ENCODE measurements at places on chromosomes 2 and 18.

DNA sequence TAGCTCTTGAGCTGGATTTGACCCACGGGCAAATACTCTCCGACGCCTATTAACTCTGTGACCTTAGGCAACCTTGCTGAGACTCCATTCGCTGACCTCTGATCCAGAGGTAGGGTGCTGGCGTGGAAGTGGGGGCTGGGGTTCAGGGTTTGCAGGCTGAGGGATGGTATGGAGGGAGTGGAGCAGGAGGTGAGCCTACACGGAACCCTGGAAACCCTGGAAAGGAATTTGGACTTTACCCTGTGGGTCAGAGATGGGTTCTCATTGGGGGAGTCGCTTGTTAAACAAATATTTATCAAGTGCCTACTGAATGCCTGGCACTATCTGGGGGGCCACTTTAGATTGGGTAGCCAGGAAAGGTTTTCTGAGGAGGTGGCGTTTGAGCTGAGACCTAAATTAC lies 58.2 kb upstream of the FZD7 start:
- DNase-seq, result no peak

GRCh38 chr2:237725661-237726060 lies 72.9 kb upstream of the RBM44 start:
- DNase-seq, result no peak

GRCh38 chr2:30287190-30287840 lies 56.0 kb downstream of the LBH start:
- DNase-seq, result no peak

DNA sequence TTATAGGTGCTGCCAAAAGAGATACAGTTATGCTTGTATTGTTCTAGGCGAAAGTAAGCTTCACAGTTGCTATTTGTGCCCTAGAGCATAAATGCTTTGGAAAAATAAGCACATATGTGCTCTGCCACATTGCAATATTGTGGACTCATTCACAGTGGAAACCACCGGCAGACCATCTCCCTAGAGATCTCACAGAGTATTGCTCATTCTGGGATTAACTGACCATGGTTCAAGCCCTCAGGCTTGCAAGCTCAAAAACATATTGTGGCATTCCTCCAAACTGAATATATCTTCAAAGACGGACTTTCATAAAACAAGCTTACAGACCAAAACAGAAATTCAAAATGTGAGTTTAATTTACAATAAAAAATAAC lies 158.2 kb upstream of the CCDC150 start:
- no peak for DNase-seq

GRCh38 chr18:13465476-13465875 lies 246.9 kb downstream of the LDLRAD4 start:
- DNase-seq, result no peak

DNA sequence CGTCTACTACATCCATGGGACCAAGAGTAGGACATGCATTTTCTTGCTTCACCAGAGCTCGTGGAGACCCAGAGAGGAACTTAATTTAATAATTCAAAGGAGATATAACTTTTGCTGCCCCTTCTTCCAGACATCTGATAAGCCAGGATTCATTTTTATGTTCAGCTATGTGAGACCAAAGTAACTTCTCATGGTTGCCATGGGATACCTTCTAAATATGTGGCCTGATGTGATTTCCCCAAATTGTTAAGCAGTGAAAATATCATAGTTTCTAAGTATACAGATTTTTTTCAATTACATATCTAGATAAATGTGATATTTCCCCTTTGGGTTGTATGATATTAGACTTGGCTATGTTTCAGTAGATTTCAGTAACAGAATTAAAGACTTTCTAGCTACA lies 185.5 kb upstream of the FN1 start:
- no peak for DNase-seq

- DNase-seq, result no peak
These were observed 91.6 kb downstream of the PTPRM start for GRCh38 chr18:7658701-7659100.

DNA sequence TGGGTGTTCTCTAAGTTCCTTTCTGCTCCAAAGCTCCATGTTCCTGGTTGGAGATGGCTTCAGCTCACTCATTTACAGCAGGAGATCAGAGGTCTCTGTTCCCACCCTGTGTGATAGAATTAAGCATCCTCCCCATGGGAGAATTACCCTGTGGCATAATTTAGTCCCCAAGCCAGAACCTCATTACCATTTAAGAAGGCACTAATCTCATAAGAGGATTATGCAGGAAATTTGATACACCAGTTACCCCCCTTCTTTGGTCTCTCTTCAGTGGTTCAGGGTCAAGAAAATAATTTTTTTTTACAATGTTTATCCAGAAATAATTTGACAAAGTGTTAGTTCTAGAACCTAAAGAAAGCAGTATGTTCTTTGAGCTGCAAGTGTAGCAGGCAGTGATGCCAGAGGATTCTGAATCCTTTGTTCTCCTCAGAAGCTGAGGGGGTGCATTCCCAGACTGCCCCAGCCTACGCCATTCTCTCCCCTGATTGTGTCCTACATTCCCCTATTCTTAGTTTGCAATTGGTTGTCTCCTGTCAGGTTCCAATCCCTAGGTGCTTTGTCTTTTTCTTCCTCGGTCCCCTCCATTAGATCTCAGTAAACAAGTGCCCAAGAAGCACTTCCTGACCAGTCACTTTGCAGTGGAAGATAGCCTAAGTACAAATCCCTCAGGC lies 163.6 kb downstream of the PRKCE start:
- no peak for DNase-seq

- DNase-seq, result no peak
These were observed 83.6 kb downstream of the ACVR1 start for GRCh38 chr2:157792335-157793052.

GRCh38 chr2:36420569-36421181 lies 65.1 kb downstream of the CRIM1 start:
- no peak for DNase-seq

- DNase-seq, result no peak
These were observed 159.5 kb downstream of the SETBP1 start for GRCh38 chr18:44840058-44840790.

DNA sequence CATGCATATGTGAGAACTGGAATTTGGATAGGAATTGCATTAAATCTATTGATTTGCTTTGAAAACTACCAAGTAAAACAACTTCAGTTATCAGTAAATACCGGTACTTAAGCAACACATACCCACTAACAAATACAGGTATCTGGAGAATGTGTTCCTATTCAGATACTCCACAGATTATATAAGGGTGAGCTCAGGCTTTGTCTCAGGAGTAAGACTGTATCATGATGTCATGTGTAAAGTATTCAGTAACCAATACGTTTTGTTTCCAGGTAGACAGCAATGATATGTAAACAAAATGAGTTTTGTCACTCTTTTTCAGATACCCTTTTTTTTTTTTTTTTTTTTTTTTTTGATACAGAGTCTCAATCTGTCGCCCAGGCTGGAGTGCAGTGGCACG lies 74.8 kb downstream of the DSC3 start:
- DNase-seq, result no peak

DNA sequence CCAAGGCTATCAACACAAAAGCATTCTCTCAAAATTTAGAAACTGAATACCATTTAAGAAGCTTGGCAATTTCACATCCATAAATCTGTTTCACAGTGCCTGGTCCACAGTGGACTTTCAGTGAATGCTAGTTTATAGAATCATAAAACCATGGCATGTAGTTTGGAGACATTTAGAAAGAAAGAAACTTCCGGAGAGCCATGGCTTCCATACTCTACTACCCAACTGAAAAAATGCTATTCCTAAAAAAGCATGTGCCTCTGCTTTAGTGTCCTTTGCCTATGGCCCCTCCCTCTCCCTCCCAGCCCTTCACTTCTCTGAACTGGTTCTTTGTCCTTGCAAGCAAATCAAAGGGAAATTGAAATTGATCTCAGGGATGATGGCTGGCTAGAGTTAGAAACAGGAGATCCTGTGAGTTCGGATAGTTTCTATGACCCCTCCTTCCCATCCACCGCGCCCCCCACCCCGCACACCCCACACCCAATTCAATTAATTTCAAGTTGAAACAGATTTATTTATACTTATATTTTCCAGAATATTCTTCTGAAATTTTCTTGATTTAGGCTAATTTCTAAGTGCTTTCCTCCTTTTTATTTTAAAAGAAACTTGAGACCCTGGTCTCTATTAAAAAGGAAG lies 248.3 kb downstream of the TRIB2 start:
- no peak for DNase-seq

DNA sequence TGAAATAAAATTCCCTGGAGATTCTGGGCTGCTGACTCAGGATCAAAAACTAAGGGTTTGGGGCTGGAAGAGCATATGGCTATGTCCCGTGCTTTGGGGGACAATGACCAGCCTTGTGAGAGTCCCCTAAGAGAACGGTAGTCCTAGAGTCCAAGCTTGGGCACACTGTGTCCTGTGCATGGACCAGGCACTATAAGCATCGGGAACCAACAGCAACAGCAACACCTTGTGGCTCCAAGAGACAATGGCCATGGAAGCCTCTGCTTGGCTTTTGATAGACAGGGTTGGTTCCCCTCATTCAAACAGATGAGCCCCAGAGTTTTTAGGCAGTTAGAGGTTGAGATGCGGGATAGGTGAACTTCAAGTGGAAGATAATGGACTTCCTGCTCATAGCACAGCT lies 294.4 kb upstream of the CHAC2 start:
- DNase-seq, result no peak

DNA sequence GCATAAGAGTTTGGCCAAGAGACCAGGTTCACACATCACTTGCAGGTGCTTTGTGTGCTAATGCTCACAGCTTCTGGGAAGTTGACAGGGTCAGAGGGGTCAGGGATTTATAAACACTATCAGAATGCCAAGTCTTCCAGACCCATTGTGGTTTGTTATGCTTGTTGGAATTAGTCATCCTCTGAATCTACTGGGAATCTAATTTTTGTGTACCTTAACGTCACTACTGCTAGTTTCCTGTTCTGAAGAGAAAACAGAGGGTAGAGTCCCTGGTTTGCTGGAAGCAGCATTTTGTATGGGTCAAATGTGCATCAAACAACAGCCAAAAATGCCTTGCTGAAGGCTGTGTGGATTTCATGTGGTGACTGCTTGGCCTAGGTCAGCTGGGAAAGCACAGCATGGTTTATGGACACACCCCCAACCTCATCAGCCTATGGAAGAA lies 33.3 kb downstream of the ANTXR1 start:
- DNase-seq, result no peak

- no peak for DNase-seq
These were observed 39.9 kb downstream of the SCN7A start for GRCh38 chr2:166454006-166454595.

All from T-helper 1 cell (primary cell).